PC-3 (cell line): ENCODE measurements at places on chromosomes 4 and X. TPM values are rescaled to one million over a fixed set of nuclear protein-coding genes. Genes with fewer than 3 reads are reported as not detected.

- no peak overlapping the region for H3K27ac ChIP-seq
- no peaks in the 10 kb centered on the region for H3K4me1 ChIP-seq
- H3K36me3 ChIP-seq: no peaks in the 10 kb centered on the region
Measured at GRCh38 chrX:69085151-69085550, 80.1 kb downstream of the PJA1 start.

DNA sequence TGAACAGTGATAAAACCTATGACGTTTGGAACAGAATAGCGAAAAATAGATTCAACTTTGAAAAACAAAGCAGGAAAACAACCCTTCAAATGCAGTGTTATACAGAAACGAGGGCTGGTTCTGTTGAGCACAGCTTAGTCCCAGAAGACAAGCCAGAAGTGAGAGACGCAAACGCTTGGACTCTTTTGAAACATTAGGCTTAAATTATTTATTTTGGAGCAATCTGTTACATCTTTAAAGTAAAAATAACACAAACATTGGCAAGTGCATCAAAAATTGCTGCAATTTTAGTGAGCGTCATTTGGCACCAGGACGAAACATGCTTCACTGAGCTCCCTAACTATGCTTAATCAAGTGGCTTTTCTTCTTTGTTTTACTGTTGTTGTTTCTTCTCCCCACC is 63.5 kb downstream of the ENPP6 start:
- H3K36me3 ChIP-seq: no peaks in the 10 kb centered on the region
- H3K27ac ChIP-seq: no peak overlapping the region
- no peaks in the 10 kb centered on the region for H3K4me1 ChIP-seq
- peaks cover 10% of the 10 kb centered on the region; the same call in 1 of the 2 replicates for H3K27me3 ChIP-seq
- DNase-seq: no peak
- H3K4me3 ChIP-seq: no peak overlapping the region

- H3K27ac ChIP-seq: no peak overlapping the region
- no peaks in the 10 kb centered on the region for H3K4me1 ChIP-seq
- no peaks in the 10 kb centered on the region for H3K36me3 ChIP-seq
- no peak for DNase-seq
- H3K4me3 ChIP-seq: no peak overlapping the region
Measured at GRCh38 chrX:22445880-22446279, 173.2 kb downstream of the CBLL2 start.

The FAM236B gene
- not detected in 2 replicates for total RNA-seq

The BEND2 gene
- total RNA-seq: not detected in 2 replicates

The DRP2 gene
- 0.15 and 0.58 TPM in 2 replicates for total RNA-seq

The PCYT1B gene
- total RNA-seq: not detected in 2 replicates
